NCI-H2227 treated with DMSO at 0.1 percent for 48 hours (cell line): ENCODE measurements at places on chromosomes 12 and 14.

DNA sequence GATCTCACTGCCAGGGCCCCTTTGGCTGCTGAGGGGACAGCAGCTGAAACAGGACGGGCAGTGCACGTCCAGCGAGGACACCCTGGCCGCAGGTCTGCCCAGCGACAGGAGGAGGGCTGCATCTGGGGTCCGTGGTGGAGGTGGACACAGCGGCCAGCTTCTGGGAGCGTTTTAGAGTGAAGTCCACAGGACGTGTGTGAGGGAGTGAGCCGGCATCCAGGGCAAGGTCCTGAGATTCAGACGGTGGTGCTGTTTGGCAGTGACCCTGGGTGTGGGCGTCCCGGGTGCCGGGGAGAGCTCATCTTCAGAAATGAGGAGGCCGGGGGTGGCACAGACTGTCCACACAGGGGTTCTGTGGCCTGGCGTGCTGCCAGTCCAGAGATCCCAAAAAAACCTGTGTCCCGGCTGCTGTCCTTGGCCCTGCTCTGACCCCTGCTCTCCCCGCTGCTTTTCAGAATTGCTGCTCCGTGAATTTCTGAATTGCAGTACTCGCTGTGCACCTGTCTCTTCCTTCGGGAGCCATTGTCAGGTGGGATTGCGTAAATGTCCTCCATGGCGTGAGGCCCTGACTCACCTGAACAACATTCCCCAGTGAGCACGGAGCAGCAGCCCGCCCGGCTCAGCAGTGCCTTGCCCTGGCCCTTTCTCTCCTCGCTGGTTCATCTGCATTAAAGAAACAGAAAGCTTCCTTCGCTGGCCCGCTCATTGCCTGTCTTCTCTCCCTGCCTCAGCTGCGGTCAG, 183.5 kb upstream of the C14orf180 start:
- no peak for DNase-seq

DNA sequence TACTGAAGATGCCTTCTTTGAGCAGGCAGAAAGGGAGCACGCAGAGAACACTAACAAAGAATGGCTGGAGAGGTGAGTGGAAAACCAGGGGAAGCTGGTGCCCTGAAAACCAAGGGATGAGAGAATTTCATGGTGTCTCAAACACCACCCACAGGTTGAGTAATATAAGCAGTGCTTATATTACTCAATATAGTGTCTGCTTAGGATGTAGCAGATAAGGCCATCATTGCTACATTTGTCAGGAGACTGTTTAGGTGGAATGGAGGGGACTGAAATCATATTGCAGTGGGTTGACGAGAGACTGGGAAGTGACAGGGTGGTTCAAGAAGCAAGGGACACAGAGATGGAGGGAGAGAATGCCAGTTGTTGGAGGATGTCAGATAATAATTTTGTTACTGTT, 20.6 kb downstream of the PKP2 start:
- no peak for DNase-seq

- peak; percentile 89 for DNase-seq
These were observed at the start of gene ZNF268 for GRCh38 chr12:133181238-133181959. Gene ZNF268, plus strand, starts transcription at chr12:133181495. Its CDS starts 503 bp downstream, at chr12:133181998.

DNA sequence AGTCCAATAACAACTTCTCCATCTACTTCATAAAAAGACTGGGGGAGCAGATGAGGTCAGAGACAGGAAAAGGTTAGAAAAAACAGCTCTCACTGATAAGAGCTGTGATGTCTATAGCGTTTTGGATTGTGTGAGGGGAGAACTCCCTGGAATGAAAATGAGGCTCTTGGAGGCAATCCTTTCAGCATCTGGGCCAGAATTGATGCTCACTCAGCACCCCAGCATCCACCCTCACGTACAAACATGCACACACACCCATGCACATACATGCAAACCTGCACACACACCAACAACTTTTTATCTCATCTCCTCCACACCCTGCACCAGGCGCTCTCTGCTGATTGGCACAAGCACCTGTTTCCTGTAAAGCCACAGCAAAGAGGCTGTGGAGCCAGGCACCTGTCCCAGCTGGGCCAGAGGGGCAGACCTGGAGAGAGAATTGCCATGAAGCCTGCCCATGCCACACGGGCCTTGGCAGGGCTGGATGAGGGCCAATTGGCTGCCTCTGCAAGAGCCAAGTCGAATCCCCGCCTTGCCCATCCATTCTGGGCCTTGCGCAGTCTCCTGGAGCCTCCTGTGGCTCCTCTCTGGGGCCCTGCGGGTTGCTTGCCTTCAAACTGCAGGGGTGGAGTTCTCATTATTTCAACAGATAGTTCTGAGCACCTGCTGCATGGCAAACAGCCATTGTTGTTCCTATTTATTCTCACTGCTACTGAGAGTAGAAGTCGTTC, 53.1 kb downstream of the SYNE3 start:
- DNase-seq = no peak

DNA sequence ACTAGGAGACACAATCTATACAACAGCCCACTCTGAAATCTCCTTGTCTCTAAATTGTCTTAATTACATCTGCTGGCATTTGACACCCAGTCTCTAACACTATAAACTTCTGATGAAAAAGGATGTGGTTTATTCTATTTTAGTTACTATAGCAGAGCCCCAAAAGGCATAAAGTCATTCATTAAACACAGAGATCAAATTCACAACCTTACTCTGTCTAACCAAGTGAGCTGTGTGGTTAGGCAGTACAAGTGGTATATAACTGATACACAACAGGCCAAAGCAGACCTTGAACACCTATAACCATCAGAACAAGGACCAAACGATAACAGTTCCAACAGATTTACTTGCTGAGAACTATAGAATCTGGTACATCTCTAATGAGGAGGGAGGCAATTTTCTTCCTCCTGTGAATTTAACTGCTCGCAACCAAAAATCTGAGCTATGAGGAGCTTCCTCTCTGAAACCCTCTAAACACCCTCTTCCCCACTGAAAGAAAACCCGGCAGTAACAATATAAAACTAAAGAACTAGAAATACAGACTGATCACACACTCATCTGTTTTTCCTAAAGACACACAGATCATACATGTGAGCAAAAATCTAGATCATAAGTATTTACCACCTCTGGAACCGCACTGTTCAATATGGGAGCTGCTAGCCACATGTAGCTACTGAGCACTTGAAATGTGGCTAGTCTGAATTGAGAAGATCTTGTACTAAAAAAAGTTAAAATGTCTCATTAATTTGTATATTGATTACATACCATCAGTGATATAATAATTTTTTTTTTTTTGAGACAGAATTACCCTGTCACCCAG, 17.7 kb downstream of the SPPL3 start:
- DNase-seq = no peak
